NCI-H1694 (cell line): ENCODE measurements at places on chromosomes 11 and 22.

GRCh38 chr11:128927683-128928336 is 14.9 kb downstream of the TP53AIP1 start:
- DNase-seq: no peak

DNA sequence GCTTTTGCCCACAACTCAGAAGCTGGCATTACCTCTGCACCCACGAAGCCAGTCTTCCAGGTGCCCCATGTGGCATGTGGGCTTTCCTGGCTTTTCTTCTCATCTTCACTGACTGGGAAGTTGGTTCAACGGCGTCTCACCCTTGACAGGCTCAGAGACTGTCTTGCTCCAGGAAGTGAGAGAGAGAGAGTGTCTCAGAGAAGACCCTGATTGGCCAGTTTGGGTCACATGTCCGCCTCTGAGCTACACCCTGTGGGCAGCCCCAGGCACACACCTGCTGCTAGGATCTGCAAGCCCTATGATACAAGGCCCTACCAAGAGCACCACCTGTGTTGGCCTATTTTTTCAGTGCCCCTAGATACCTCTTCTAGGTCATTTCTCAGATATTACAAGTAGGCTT is 39.0 kb downstream of the RTL6 start:
- no peak for DNase-seq

- DNase-seq: no peak
Observed at GRCh38 chr11:70251659-70252321, 18.7 kb upstream of the PPFIA1 start.

DNA sequence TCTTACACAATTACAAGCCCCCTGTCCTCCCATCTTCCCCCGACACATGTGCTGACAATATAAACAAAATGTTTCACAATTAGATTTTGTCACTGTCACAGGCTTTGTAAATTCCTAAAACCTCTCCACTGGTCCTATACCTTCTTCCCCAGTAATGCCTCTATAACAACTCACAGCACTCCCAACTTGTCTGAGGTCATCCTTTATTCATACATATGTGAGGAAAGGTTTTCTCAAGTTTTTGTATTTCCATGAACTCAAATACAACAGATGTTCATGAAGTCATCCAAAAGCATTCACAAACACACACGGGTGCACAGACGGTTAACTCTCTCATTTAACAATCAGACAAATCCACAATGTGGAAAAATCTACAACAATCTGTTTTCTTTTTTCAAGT is 1.9 kb downstream of the OR52H1 start:
- no peak for DNase-seq

GRCh38 chr11:47512701-47513100 is 40.2 kb downstream of the CELF1 start:
- DNase-seq: no peak

DNA sequence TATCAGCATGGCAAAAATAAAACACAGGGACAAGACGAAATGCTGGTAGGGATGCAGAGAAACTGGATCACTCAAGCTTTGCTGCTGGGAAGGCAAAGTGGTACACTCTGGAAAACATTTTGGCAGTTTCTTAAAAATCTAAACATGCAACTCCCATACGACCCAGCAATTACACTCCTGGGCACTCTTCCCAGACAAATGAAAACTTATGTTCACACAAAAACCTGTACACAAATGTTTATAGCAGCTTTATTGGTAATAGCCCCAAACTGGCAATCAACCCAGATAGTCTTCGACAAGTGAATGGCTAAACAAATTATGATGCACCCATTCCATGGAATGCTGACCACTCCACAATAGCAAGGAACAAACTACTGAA is 35.8 kb upstream of the PRR5 start:
- no peak for DNase-seq

- no peak for DNase-seq
Observed at GRCh38 chr22:48233586-48233985, 1471.1 kb downstream of the TBC1D22A start.

DNA sequence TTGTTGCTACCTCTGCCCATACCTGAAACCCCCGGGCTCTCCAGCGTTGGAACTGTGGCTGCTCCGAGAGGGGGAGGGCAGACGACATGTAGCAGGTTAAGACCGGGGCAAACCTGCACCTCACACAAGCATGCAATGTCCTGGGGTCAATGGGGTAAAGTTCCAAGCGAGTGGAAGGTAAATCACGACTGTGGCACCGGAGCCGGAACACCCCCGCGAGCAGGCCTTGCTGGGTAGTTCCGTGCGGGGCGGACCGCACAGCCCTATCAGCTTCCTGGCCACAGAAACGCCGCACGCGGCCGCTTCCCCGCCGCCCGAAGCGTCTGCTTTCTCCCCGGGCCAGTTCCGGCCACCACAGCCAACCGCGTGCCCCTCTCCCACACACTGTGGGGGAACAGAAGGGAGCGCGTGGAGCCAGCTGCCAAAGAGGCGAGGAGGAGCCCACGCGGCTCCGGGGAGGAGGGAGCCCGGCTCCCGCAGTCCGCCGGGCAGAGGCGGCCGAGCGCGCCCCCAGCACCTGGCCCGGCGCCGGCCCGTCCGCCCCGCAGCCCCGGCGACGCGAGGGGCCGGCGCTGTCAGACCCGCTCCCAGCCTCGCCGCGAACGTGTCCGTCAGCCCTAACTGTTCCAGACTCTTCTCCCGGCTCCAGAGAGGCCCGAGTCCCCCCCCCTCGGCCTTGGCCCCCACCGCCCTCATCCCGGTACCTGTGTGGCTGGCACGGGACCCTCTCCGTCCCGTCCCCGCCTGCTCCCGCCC is 1.6 kb downstream of the SPTBN2 start:
- DNase-seq: no peak

DNA sequence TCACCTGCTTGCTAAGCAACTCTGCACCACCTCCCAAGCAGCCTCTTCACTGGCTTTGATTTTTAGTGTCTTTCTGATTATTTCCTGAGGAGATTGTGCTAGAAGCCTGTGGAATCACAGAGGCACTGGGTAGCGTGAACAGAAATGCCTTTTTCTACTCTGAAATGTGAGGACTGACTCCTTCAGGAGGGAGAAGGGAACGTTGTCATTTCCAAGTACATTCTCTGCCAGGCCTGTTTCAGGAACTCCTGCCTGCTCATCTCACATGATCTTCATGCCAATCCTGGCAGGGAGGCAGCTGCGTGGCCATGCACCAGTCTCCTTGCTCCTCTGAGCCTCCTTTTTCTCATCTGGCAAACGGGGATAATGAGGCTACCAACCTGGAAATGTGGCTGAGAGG is 49.8 kb upstream of the PRDM11 start:
- DNase-seq: no peak

- no peak for DNase-seq
Observed at GRCh38 chr11:34836958-34837856, 79.0 kb downstream of the APIP start.

- no peak for DNase-seq
Observed at GRCh38 chr11:67006029-67006884, 16.7 kb upstream of the SYT12 start.

- no peak for DNase-seq
Observed at GRCh38 chr11:2579315-2580060, 120.3 kb downstream of the KCNQ1OT1 start.

GRCh38 chr22:30036656-30037055 is 43.6 kb upstream of the HORMAD2 start:
- no peak for DNase-seq

GRCh38 chr11:126700768-126701519 is 299.6 kb downstream of the KIRREL3 start:
- DNase-seq: no peak

GRCh38 chr22:42145175-42145574 is 14.6 kb upstream of the CYP2D6 start:
- DNase-seq: no peak
